ENCODE measurements at places on chromosomes 7 and 10. TPM values are rescaled to one million over a fixed set of nuclear protein-coding genes. Genes with fewer than 3 reads are reported as not detected.

Gene TDRD1
- total RNA-seq: not detected

Gene ANKRD61
- not detected for total RNA-seq

Gene AKR1C8
- 2.0 TPM for total RNA-seq

DNA sequence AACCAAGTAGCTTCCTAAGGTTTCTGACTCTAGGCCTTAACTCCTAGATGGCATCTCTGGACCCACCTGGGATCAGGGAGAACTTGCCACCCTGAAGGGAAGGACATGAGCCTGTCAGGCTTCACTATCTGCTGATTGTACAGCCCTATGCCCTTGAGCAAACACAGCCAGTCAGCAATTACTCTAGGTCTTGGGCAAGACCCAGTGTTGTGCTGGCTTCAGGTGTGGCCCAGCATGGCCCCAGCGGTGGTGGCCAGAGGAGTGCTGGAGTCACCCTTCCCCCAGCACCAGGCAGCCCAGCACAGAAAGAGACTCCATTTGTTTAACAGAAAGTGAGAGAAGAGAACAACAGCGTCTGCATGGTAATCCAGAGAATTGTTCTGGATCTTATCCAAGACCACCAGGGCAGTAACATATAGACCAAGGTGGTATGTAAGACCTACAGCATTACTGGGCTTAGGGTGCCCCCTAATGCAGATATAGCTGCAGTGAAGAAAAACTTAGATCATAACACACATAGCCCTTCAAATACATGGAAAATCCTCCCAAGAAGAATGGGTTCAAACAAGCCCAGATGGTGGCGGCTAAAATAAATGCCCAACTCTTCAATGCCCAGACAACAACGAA lies 207.7 kb downstream of the MAGI2 start:
- H3K36me3 ChIP-seq: no peaks in the 10 kb centered on the region
- no peak overlapping the region for H3K4me3 ChIP-seq
- DNase-seq: no peak
- no peak overlapping the region for H3K27ac ChIP-seq
- no peaks in the 10 kb centered on the region for H3K4me1 ChIP-seq
- H3K27me3 ChIP-seq: no peaks in the 10 kb centered on the region

GRCh38 chr7:83267141-83267631 lies 104.5 kb upstream of the PCLO start:
- H3K27me3 ChIP-seq: no peaks in the 10 kb centered on the region
- no peaks in the 10 kb centered on the region for H3K4me1 ChIP-seq
- no peak for DNase-seq
- no peaks in the 10 kb centered on the region for H3K36me3 ChIP-seq
- no peak overlapping the region for H3K27ac ChIP-seq
- no peak overlapping the region for H3K4me3 ChIP-seq

GRCh38 chr7:37411444-37412034 lies 37.1 kb downstream of the ELMO1 start:
- no peak overlapping the region for H3K4me3 ChIP-seq
- H3K27me3 ChIP-seq: no peaks in the 10 kb centered on the region
- peak overlapping the region; percentile 33 for H3K27ac ChIP-seq
- no peak for DNase-seq
- H3K36me3 ChIP-seq: no peaks in the 10 kb centered on the region

GRCh38 chr7:80614851-80615271 lies 23.6 kb upstream of the CD36 start:
- no peaks in the 10 kb centered on the region for H3K36me3 ChIP-seq
- no peaks in the 10 kb centered on the region for H3K27me3 ChIP-seq
- no peak overlapping the region for H3K4me3 ChIP-seq
- DNase-seq: no peak
- H3K27ac ChIP-seq: no peak overlapping the region

GRCh38 chr10:1154531-1155295 lies 98.5 kb downstream of the WDR37 start:
- DNase-seq: no peak
- no peak overlapping the region for H3K27ac ChIP-seq
- H3K4me1 ChIP-seq: no peaks in the 10 kb centered on the region
- no peak overlapping the region for H3K4me3 ChIP-seq
- H3K27me3 ChIP-seq: no peaks in the 10 kb centered on the region

DNA sequence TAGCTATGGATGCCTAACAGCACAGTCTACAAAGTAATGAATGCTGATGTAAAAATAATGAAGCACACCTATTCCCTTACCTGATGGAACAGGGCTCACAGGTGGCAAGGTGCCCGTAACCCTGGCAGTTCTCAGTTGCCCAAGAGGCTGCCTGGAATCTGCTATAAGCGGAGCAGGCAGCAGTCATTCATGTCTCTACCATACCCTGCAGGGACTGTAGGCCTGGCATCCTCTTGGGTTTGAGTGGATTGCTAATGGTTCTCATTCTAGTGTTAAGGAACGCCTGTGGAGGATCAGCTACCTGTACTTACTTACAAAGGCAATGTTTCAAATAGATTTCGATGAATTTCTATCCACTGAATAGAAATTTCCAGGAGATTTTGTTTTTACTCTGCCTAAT lies 38.4 kb downstream of the BAIAP2L1 start:
- peaks cover 13% of the 10 kb centered on the region for H3K27me3 ChIP-seq
- H3K4me1 ChIP-seq: no peaks in the 10 kb centered on the region
- no peaks in the 10 kb centered on the region for H3K36me3 ChIP-seq
- no peak overlapping the region for H3K27ac ChIP-seq
- H3K4me3 ChIP-seq: no peak overlapping the region

DNA sequence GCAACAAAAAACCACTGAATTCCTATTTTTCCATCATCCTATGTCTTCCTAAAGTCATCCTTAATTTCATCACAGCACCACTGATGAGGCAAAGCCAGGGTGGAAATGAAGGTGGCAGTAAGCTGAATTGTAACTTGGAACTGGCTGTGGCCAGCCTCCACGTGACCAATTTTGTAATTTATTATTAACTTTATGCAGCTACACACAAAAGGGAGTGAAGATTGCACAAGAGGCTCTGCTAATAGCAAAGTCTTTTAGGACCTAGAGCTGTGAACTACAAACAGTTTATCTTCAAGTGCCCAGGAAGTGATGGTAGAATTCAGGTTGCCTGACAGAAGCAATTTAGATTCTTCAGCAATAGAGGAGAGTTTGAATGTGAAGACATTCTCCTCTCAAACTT lies 176.4 kb downstream of the CCDC71L start:
- no peak overlapping the region for H3K27ac ChIP-seq
- H3K4me1 ChIP-seq: no peaks in the 10 kb centered on the region
- no peaks in the 10 kb centered on the region for H3K36me3 ChIP-seq
- no peak for DNase-seq
- no peak overlapping the region for H3K4me3 ChIP-seq

GRCh38 chr7:16015981-16016380 lies 329.5 kb upstream of the MEOX2 start:
- no peak for DNase-seq
- H3K27ac ChIP-seq: no peak overlapping the region
- H3K4me1 ChIP-seq: no peaks in the 10 kb centered on the region
- H3K36me3 ChIP-seq: no peaks in the 10 kb centered on the region
- H3K4me3 ChIP-seq: no peak overlapping the region
- H3K27me3 ChIP-seq: no peaks in the 10 kb centered on the region

GRCh38 chr10:61669161-61669725 lies 6.5 kb downstream of the CABCOCO1 start:
- no peaks in the 10 kb centered on the region for H3K4me1 ChIP-seq
- no peaks in the 10 kb centered on the region for H3K36me3 ChIP-seq
- no peak overlapping the region for H3K27ac ChIP-seq
- no peak for DNase-seq
- no peaks in the 10 kb centered on the region for H3K27me3 ChIP-seq

Data from T-cell (primary cell).